ENCODE measurements at places on chromosomes 1 and 21.

GRCh38 chr1:220880726-220881506, 1.7 kb downstream of the HLX start:
- no peak for DNase-seq

GRCh38 chr1:145978471-145978853, 14.0 kb downstream of the POLR3GL start:
- DNase-seq = no peak

DNA sequence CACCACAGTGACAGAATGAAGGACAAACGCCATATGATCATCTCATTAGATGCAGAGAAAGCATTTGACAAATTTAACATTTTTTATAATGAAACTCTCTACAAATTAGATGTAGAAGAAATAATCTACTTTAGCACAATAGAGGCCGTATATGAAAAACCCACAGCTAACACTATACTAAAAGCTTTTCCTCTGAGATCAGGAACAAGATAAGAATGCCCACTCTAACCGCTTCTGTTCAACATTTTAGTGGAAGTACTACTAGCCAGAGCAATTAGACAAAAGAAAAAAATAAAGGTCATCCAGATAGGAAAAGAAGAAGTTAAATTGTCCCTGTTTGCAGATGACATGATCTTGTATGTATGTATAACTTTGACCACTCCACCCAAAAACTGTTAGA, 109.7 kb downstream of the SLC35F3 start:
- no peak for DNase-seq

- DNase-seq = no peak
Measured at GRCh38 chr1:208544053-208544452, 299.9 kb upstream of the PLXNA2 start.

DNA sequence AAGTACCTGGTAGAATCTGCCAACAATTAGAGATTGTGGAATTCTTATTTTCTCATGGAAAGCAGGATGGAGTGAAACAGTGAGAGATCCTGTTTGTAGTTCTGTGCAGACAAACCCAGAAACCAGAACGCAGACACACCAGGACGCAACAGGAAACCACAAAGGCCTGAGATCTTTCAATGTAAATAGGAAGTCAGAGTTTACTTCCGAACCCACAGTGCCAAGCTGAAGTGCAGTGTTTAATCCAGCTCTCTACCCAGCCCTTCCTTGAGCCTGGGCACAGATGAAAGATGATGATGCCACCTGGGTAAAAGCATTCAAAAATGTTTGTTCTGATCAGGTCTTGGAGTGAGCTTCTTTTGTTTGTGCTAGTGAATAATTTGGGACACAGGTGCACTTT, 244.2 kb upstream of the HOOK1 start:
- DNase-seq = no peak

GRCh38 chr1:178955391-178955954, 70.2 kb upstream of the FAM20B start:
- DNase-seq = no peak

- no peak for DNase-seq
Measured at GRCh38 chr1:53614231-53615021, 124.5 kb downstream of the GLIS1 start.

GRCh38 chr1:182651339-182651724, 33.1 kb downstream of the RGS8 start:
- DNase-seq = no peak

DNA sequence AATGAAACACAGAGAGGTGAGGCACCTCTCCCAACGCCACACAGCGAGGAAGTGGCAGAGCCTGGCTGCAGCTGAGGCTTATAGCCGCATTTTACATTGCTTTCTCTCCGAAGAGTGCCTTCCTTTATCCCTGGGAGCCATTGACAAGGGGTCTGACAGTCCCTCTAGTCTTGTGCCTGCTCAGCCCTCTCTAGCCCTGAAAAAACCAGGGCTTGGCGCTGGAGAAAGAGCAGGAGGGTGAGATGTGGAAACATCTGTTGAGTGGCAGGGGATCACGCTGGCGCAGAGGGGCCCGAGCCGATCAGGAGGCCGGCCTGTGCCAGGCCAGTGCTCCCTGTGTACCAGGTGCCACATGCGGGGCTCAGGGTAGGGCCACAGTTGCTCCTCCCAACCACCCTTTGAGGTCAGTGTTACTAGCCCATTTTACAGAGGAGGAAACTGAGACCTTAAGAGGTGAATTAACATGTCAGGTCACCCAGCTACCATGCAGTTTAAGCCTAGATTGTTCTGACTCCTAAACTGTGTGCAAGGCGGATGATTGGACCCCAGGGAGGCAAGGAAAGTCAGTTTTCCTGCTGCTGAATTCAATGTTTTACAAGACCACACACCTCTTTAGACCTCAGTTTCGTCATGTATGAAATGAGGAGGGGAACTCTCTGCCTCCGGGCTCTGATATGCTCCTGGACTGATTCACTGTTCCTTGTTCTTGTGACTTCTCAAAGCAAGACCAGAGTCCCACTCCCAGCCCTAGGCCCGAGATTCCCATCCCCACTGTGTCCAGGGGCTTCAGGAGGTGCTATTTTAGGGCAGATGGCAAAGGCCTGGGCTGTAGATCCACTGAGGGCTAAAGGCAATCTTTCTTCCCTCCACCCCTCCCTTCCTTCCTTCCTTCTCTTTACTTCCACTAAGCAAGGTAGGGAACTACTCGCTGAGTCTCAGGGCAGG, 28.0 kb upstream of the RUNX3 start:
- DNase-seq = no peak

DNA sequence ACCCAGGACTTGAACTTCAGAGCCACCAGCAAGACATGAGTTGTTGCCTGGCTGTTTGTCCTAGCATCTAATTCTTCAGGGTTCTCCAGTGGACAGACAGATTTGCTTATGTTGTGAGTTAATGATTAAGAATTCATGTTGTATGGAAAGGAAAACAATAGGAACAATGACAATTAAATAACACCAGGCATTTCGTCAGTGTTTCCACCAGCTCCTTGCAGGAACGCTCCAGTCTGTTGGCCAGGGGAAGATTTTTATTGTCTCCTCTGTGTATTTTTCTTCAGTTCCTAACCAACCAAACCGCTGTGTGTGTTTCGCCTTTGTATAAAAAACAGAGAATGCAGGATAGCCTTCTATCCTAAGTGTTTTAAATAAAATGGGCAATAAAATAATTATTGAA, 64.4 kb upstream of the PTGFR start:
- no peak for DNase-seq

DNA sequence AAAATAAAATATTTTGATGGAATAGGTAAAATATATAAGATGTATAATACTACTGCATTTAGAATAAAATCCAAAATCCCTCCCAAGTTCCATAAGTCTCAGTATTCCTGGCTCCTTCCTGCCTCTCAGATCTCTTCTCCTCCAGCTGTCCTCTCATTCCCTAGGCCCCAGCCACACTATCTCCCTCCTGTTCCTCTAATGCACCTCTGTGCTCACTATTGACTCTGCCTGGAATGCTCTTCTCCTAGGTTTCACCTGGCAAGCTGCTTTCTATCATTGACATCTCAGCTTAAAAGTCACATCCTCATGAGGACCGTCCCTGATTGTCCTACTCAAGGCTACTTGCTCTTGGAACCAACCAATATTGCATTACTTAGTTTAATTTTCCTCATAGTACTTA, 7.2 kb downstream of the NME7 start:
- no peak for DNase-seq

DNA sequence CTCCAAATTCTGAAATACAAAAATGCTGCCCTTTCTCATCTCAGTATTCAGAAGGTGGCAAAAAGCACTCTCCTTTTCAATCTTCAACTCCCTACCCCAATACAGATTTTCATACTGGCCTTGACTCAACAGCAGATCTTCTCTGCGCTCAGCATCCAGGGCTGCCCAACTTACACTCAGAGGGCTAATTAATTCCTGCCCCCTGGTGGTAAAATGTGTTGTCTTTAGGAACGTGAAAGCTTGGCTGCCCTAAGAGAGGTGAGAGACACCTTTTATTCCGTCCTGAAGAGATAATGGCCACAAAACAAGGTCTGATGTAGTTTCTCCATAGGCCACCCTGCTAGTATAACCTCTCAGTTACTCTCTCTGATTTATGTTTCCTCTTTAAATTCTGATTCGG, 25.0 kb downstream of the KRTAP24-1 start:
- no peak for DNase-seq

DNA sequence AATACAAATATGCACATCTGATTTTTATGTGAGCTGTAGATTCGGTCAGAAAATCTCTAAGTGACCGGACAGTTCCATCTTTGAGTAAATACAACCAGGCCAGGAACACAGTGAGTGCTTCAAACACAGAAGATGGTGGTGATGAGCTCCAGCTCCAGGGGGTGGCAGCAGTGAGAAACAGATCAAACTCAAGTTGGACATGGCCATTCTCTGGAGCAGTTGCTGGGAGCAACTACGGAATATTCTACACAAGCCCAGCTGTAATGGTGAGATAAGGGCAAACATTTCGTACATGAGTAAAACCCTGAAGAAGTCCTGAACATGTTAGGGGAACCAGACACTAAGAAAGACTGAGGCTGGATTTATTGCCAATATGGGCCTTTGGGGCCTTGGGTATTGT, 100.7 kb downstream of the BARHL2 start:
- peak; percentile 31 for DNase-seq

GRCh38 chr1:61282387-61282786, 200.0 kb downstream of the NFIA start:
- DNase-seq = no peak

GRCh38 chr1:16984717-16985116, 4.3 kb upstream of the MFAP2 start:
- DNase-seq = no peak

DNA sequence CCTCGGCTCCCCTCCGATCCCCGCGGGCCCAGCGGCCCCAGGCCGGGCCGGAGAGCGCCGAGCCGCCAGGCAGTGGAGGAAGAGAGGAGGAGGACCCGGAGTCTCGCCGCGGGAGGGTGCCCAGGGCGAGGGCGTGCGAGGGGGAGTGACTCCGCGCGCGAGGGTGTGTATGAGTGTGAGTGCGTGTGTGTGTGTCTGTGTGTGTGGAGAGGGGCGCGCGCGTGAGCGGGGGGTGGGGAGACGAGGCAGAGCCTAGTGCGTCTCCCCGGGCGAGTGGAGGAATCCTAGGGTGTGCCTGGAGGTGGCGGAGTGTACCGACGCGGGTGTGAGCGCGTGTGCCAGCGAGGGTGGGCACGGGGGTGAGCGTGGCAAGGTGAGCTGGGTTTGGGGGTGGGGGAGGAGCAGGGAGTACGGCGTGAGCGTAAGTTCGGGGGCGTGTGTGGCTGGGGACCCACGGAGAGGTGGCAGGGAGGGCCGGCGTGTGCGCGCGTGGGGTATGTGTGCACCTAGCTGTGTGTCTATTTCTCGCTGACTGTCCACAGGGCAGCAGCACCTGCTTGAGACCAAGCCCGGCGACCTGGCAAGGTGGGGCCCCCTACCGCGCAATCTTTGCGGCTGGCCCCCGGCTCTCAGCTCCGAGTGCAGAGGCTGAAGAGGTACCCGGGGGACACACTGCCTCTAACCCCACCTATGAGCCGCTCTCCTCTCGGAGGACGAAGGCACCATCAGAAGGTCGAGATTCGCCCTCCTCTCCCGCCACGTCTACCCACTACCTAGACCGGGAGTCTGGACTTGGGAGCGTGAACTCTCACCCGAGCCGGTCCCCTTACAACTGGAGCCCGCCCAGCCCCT, 784 bp upstream of the KCND3 start:
- DNase-seq = no peak

DNA sequence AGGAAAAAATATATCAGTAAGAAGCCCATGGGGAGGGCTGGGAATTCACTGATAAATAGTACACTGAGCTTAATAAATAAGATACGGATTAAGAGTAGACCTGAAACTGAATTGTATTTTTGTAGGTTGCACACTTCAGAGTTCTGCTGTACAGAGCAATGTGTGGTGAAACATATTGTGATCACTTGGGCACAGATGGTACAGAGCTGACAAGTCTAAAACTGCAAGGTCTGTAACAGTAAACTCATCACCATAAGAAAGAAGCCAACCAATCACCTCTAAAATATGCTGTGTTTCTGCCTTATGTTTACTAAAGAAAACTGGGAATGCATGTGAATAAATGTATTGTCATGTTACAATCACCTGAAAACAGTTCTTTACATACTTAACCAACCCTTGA, 360.7 kb downstream of the MRPL39 start:
- DNase-seq = no peak

- no peak for DNase-seq
Measured at GRCh38 chr1:156118177-156118868, 3.8 kb downstream of the LMNA start.

DNA sequence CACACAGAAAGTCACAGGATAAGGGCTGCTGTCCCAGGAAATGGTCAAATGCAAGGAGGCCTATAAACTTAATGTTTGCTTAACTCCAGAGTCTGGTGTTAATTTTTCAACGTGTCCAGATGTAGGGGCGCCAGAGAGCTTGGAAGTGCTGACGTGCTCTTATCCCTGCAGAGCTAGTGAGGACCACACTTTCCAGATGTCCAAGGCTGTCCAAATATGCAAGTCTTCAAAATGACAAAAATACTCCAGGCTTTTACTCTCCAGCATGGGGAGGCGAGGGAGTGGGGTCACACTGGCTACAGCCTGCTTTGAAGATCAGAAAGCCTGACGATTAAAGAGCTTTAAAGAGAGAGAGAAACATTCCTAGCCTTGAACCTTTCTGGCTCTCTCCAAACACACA, 57.6 kb downstream of the ABCA4 start:
- no peak for DNase-seq

GRCh38 chr1:225814381-225814780, 4.5 kb downstream of the EPHX1 start:
- no peak for DNase-seq

- no peak for DNase-seq
Measured at GRCh38 chr21:36575306-36575705, 95.4 kb upstream of the CLDN14 start.

DNA sequence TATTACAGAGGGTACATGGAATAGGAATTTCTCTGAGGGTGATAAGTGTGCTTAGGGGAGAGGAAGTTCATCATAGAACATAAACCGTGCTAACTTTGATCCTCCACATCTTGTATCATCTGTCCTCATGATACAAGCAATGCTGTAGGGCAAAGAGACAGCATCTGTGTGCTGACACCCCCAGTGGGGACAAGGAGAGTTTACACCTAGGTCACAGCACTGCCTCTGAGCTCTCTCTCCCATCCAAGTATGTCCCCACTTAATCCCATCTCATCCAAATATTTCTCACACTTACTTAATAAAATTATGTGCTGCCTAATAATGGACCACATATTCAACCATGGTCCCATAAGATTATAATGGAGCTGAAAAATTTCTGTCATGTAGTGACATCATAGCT, 4.3 kb upstream of the TEDDM1 start:
- no peak for DNase-seq

- no peak for DNase-seq
Measured at GRCh38 chr1:5009376-5010065, 355.1 kb downstream of the AJAP1 start.

DNA sequence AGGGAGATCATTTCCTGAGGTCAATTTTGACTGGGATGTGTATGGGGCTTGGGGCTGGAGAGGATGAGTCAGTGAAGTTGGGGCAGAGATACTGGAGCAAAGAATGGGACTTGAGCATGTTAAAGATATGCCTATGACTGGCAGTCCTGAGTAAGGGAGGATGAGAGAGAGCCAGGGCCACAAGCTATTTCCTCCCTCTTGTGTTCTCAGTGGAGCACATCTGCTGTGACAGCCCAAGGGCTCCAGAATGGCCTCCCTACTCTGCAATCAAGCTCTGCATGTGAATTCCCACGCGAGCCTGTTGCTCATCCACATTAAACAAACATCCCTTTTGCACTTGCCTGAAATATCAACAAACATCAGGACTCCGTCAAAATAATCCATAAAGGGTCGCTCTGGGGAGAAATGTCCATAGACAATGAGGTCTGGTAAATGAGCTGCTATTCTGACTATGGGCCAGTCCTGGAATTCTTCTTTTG, 9.2 kb downstream of the ADCY10 start:
- DNase-seq = peak; percentile 25

- no peak for DNase-seq
Measured at GRCh38 chr1:234986750-234987414, 141.8 kb downstream of the TOMM20 start.
